Trophoblast cell (in vitro differentiated cells and primary cell): ENCODE measurements at places on chromosomes 1 and 21.

- no peak for DNase-seq
Measured at GRCh38 chr1:158189624-158190023, 8.9 kb downstream of the CD1D start.

DNA sequence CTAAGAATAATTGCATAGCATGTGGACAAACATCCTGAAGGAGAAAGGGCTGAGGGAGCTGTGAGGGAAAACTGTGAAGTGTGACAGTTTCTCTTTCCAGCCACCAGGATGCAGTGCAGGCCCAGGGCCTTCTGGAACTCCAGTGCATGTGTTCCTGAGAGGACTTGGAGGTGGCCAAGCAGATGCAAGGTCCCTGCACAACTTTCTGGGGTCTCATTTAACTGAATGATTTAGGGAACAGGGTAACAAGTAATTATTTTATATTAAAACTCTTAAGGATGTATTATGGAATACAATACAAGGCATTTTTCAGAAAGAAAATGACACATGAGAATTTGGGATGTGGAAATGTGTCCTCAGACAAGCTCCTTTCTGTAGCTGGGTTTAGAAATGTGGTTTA is 61.2 kb upstream of the MCOLN3 start:
- peak; percentile 34 for DNase-seq

DNA sequence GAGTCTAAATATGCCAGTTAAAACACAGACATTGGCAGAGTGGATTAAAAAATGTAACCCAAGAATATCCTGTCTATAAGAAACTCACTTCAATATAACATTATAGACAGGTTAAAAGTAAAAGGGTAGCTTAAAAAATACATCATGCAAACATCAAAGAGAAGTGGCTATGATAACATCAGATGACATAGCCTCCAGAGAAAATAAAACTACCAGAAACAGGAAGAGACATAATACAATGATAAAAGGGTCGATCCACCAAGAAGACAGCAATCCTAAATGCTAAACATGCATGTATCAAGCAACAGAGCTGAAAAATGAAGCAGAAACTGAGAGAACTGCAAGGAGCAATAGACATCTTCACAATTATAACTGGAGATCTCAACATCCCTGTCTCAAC is 190.2 kb upstream of the NR5A2 start:
- no peak for DNase-seq

DNA sequence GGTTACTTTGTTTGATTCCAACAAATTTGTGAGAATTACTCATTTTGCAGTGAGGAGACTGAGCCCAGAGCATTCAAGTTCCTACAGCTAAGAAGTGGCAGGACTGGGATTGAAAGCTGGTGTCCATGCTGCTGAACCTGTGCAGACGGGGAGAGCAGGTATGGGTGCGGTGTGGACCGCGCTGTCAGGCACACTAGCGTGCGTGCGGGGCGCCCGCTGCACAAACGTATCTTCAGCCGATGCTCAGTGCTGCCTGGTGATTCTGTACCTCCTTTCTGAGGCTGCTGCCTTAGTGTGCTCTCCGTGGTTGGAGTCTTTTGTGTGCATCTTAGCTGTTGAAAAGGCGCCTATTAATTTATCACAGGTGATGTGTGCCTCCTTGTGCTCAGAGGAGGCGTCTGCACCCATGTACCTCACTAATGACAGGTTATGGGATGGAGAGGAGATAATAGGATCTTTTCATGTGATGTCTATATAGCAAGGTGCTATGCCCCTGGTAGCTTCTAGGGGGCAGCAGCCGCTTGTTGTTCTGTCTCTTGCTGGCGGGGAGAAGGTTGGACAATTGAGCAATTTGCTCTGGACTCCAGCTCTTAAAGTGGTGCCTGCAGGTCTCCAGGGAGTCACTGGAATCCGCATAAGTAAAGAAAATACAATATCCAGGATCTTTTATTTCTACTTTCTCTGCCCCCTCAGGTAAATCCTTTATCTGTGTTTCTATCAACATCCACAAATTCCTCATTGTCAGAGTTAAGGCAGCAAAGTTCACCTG is 32.5 kb downstream of the PEX14 start:
- peak; percentile 84 for DNase-seq

DNA sequence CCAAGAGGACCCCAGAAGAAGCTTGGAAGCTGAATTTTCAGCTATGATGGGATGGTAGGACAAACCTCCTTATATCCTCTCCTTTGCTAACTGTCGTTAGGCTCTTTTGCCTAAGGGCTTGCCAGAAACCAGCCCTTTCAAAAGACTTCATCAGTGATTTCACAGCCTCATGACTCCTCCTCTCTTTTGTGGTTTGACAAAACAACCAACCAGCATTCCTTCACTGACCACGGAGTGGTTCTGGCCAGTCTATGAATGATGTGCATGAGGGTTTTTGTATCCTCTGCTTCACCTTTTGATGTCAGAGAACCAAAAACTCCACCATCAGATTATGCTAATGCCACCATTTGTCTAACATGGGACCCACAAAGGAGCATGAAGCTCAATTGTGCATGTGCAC is 116.9 kb upstream of the COA6 start:
- DNase-seq, result no peak

- no peak for DNase-seq
Measured at GRCh38 chr21:45438391-45439145, 33.6 kb downstream of the COL18A1 start.

GRCh38 chr1:185227161-185227560 is 70.2 kb downstream of the SWT1 start:
- no peak for DNase-seq

- no peak for DNase-seq
Measured at GRCh38 chr1:67951014-67951413, 99.4 kb downstream of the DIRAS3 start.

DNA sequence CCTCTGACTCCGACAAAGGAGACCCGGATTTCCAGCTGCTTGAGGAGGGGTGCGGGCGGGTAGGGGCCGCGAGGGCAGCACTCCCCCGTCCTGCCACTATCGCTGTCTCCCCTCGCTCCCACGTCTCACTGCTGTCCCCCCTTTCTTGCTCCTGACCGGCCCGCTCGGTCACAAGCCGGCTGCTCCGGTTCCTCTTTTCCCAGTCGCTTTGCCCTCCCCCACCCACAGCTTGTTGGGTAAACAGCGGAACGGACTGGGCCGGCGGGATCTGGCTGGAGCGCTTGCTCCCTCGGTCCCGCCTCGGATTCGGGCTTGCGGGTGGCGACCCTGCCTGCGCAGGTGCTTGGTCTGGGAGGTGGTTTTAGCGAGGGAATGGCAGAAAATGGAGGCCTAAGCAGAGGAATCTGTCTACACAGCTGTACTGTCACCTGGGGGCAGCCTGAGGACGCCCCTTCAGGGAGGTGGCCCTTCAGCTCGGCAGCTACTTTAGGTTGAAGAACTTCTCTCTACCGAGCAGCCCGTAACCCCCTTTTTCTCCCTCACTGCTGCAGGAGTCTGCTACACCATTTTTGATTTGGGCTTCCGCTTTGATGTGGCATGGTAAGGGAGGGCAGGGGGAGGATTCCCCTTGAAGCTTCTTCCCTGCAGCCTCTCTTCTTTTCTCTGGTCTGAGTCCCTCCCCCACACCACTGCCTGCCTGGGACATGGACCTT is 645 bp downstream of the ATP6V0B start:
- peak; percentile 42 for DNase-seq

DNA sequence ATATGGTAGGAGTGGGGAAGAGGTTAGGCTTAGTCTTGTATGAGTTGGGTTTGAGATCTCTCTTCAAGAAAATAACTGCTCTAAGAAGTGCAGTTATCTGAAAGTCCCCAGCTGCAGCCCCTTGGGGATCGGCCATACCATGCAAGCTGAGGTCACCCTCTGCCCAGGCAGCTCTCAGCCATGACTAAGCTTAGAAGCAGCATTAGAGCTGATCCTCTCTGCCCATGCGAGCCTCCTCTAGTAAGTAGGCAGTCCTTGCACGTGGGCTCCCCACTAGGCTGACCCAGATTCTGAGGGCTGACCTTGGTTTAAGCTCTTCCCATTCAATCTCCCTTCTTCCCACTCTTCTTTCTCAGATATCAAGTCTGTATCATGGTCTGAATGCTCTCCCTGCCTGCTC is 121.0 kb upstream of the UBE2U start:
- DNase-seq, result peak; percentile 27

GRCh38 chr1:98870959-98871903 is 133.4 kb downstream of the PLPPR5 start:
- no peak for DNase-seq

GRCh38 chr21:44632067-44632466 is 5.1 kb upstream of the KRTAP10-10 start:
- DNase-seq, result no peak

GRCh38 chr1:13807209-13807608 is 107.2 kb downstream of the PRDM2 start:
- peak; percentile 45 for DNase-seq

- DNase-seq, result no peak
Measured at GRCh38 chr1:8874230-8875201, 4.0 kb downstream of the ENO1 start.

- DNase-seq, result no peak
Measured at GRCh38 chr1:41941381-41941780, 22.7 kb upstream of the HIVEP3 start.

GRCh38 chr1:240004086-240004749 is 87.5 kb upstream of the FMN2 start:
- DNase-seq, result peak; percentile 15

DNA sequence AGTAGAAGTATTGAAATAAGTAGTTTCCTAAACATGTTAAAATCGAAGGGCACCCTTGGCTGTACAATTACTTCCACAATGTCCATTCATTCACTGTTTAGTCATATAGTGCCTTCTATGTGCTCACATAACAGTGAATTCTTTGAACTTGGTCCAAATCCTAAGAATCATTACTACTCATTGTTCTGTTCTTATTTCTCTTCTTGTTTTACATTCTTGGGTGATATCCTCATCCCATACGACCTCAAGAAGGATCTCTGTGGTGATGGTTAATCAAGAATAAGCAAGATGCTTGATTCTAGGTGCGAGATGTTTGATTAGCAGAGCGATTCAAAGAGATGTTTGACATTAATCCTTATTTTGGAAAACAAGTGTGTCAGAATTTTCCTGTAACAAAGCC is 667.4 kb upstream of the ZP4 start:
- DNase-seq, result no peak

- DNase-seq, result no peak
Measured at GRCh38 chr1:217524787-217525520, 105.9 kb downstream of the GPATCH2 start.

DNA sequence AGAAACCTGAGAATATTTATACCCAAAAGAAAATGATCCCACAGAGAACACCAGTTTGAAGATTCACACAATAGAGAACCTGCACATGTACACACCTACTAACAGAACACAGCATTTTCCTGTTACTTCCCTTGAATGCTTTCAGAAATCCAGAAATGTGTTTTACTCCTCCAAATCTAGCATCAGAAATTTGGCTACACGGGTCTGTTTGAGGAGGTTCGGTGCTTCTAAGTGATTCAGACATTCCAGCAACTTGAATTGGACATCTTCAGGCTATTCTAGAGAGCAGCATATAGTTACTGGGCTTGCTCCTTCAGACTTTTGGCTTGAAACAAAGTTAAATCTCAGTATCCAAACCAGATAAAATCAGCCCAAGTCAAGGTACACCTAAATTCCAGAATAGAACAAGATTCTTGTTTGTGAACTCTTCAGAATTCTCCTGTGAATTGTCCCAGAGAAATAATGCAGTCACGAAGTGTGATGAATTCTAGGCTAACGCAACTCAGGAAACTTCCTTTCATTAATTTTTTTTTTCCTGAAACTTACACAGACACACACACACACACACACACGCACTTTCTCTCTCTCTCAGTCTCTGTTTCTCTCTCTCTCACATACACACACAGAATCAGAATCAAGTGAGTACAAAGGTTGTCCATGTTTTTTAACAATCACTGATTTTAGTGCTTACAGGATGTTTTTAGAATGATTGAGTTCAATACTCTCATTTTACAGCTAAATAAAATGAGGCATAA is 278.4 kb upstream of the SNX7 start:
- no peak for DNase-seq

GRCh38 chr1:5708346-5709245 is 283.6 kb downstream of the NPHP4 start:
- DNase-seq, result no peak

DNA sequence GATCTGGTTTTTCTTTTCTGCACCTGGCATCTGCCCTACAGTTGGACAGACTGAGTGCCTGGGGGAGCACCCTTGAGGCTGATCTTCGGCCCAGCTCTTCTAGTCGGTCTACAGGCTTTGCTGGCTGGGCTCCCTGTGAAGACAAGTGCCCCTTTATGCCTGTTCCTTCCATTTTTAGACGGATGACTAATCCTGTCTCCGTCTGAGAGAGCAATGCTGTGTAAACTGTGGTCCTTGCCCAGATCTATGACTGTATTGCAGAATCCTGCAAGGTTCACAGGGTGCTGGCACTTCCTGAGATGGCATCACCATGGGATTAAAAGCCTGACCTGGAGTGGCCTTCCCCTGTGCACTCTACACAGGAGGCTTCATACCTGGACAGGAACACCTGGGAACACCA is 47.6 kb upstream of the SAMD13 start:
- no peak for DNase-seq

GRCh38 chr1:47380699-47381098 is 35.4 kb upstream of the FOXE3 start:
- DNase-seq, result no peak

GRCh38 chr1:118985640-118986554 is 2.2 kb downstream of the TBX15 start:
- DNase-seq, result no peak

- DNase-seq, result no peak
Measured at GRCh38 chr1:5548266-5548665, 444.0 kb downstream of the NPHP4 start.

GRCh38 chr1:95018602-95019369 is 54.0 kb downstream of the ALG14 start:
- peak; percentile 72 for DNase-seq

- DNase-seq, result no peak
Measured at GRCh38 chr1:86942042-86942441, 27.6 kb downstream of the HS2ST1 start.

DNA sequence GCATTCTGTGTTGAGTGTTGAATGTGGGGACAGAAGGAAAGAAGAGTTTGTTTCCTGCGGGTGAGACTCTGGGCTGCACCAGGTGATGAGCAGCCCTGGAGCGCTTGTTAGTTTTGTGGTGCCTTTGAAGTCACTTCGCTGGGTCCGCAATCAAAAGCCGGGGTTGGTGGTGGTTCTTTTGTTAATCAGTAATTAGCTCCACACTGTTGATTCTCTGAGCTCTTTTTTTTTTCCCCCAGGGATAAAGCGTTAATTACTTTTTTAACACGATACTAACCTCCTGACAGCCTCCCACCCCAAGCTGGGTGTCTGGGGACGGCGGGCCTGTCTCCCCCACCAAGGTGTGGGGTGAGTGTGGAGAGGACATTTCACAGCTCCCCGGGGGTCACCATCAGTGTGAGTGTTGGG is 56.6 kb downstream of the AGPAT3 start:
- no peak for DNase-seq

GRCh38 chr1:40792036-40792435 is 8.4 kb downstream of the KCNQ4 start:
- DNase-seq, result no peak

GRCh38 chr1:15628003-15628402 is 10.7 kb downstream of the DDI2 start:
- DNase-seq, result no peak

DNA sequence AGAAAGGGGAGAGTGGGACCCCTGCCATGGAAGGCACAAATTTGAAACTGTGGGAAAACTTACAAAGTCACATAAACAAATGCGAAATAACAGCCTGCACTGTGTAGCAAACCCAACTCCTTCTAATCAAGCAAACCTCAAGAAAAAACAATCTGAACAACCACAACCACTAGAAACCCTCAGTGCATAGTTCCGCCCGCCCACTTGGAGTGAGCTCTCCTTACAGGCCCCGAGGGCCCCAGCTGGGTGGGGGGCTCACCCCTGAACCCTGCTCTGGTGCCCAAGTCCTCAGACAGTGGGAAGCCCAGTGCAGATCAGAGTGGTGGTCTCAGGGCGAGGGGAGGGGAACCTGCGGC is 931 bp upstream of the MXRA8 start:
- DNase-seq, result no peak
